ENCODE measurements at places on chromosomes 5 and 9.

DNA sequence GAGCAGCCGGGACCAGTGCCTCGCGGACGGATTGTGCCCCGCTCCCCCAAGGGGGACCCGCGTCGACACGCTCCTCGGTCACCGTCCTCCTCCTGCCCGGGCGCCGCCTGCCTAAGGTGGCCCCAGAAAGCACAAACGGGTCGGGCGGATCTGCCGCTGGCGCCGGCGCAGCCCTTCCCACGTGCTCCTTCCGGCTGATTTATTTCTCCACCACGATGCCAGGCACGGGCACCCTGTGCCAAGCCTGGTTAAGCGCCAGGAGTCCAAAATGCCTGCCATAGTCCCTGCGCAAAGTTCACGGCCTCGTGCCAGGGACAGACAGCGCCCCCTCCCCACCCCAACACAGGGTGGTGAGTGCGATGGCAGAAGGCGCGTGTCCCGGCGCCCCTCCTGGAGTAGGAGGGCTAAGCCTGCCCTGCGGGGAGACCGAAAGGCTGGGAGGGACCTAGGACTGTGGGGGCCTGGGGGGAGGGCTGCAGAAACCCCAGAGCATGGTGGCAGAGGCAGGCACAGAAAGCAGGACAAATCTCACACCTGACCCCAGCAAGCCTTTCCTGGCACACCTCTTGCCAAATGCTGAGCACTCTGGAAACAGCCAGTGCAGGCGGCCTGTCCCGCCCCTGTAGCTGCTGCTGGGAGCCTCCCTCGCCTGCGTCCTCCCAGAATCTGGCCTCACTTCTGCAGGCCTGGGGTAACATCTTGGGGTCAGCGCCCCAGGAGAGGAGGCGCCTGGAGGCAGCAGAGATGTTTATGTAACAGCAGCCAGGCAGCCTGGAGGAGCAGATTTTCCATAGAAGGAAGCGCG, 1.1 kb upstream of the NOTCH1 start:
- peak; percentile 54 for DNase-seq

DNA sequence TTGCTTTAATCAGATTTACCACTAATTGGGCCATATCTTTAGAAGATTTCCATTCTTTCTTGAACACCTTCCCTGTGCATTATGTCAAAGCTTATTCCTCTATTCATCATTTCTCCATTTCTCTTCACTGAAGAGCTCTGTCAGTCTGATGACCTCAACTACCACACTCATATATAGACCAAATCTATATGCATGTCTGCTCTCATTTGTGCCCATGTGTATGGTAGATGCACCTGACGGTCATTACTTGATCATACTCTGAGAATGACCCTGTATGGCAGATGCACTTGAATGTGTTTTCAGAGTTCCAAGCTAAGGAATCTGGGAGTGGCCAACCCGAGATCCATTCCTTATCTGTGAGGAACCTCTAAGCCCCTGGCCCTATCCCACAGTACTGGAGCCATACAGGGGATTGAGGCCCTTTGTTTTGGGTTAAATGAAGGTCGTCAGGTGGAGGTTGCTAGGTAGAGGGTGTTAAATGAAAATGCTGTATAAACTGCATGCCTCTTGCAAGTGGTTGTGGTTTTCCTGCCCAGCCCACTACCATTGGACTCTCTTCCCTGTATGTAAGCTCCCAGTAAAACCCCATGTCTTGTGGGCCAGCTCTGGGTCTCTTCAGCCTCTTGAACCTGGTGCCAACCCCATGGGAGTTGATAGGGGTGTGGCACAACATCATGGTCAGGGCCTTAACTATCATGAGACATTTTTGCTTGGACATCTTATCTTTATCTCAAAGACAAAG, 229.5 kb downstream of the KIAA0825 start:
- no peak for DNase-seq

- DNase-seq: no peak
Measured at GRCh38 chr9:100285601-100286000, 67.1 kb downstream of the TEX10 start.

- DNase-seq: no peak
Measured at GRCh38 chr5:523441-524222, 617 bp downstream of the SLC9A3 start.

- peak; percentile 15 for DNase-seq
Measured at GRCh38 chr9:76394960-76395252, 680 bp upstream of the RFK start.

DNA sequence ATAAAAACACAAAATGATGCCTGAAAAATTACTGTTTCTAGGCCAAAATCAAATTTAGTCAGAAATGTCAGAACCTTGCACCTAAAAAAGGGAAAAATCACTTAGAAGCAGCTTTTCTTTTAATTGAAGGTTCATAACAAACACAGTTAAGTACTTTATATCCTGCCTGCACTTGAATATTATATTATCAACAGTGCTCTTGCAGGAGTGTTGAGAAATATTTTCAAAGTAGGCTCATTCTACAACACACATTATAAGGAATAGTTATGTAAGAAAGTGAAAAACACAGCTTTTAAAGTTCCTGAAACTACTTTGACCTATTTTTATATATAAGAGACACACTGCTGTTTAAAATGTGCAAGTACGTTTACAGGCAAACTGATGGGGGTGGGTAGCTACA, 8.3 kb downstream of the EDIL3 start:
- DNase-seq: no peak

DNA sequence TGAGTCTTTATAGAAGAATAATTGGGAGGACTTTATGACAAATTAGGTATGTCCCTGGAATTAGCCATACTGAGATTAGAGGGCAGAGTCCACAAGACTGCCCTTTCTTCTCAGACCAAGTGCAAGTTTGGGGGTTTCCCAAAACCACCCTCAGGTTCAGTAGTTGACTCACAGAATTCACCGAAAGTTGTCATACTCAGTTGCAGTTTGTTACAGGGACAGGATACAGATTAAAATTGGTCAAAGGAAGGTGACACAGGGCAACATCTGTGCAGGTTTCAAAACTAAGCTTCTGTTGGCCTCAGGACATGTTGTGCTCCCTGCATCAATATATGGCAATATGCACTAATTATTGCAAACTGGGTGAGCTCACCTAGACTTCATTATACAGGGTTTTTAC, 3.8 kb downstream of the RANBP17 start:
- no peak for DNase-seq
